K562 (cell line): ENCODE measurements at places on chromosomes 12 and 14. TPM values are rescaled to one million over a fixed set of nuclear protein-coding genes. Genes with fewer than 3 reads are reported as not detected.
A peak's percentile ranks its signal among the peaks of the same experiment; 100 is the strongest.

Gene ESRRB
- 21.4 and 22.9 TPM in 2 replicates for polyA plus RNA-seq

Gene SERPINA9
- polyA plus RNA-seq, result not detected in 2 replicates

DNA sequence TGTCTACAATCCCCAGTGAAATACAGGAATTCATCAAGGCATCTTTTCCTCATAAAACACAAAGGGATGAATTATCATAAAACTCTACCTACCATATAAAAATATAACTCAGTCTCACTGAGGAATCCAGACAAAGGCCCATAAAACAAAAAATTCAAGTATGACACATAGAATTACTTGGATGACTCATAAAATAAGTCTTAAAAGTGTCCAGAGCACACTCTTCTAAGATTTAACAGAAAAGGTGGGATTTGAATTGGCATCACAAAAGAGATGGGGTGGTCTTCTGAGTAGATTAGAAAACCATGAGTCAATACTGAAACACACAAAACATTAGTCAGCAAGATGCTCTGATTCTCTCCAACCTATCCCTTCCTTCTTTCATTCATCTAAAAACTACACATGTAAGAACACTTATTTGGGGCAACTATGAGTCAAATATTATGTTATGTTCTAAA, 202.7 kb upstream of the GARIN6 start:
- DNase-seq, result no peak

DNA sequence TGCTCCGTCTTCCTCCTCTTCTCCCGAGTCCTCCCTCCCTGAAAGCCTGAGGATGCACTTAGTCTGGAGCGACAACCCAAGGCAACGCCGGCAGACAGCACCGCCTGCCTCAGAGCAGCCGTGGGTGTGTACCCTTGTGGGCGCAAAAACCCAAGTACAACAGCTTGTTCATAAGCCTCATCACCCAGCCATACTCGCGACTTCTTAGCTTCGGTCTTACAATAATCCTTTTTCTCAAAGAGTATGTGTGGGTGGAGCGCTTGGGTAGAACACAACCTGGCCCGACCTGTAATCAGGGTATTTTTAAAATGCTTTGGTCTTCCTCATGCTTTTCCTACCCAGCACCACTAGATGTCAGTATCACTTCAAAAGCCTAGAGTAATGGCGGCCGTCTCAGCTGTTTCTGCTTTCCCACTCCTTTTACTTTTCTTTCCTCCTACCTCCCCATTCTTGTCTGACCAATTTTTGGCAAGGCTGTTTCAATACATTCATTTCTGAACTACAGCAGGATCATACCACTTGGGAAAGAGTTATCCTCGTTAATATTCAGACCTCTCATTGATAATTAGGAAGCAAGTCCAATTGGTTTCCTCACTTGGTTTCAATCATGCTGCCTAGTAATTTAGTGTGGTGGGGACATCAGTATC, 198.9 kb downstream of the EPS8 start:
- peak; percentile 48 for DNase-seq

GRCh38 chr14:99333214-99333613, 61.2 kb upstream of the BCL11B start:
- DNase-seq, result no peak

DNA sequence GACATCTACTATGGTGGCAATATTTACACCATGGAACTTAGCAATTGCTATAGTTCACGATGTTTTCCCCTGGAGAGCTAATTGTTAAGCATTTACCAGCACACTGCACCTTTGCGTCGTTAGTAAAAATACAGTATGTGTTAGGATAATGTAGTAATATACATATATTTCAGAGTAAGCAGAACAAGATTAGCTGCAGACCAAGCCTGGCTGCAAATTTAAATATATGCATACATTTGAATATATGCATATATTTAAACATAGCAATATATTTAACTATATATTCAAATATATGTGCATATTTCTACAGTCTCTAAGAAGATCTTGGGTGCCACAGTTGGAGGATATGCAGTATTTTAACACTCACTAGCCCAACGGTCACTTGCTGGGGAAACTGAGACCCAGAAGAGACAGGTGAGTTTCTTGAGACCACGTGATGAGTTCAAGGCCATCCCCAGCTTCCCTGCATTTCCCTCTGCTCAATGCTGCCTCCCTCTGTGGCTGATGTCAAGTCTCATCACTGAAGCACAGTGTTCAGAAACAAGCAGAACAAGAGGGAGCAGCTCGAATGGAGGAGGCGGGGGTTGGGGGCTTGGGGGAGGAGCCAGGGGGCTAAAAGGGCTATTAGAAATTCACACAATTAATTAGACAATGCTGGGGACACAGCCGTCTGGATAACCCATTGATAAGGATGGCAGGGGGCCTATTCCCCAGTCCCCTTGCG, 708.0 kb downstream of the MED13L start:
- DNase-seq, result no peak

DNA sequence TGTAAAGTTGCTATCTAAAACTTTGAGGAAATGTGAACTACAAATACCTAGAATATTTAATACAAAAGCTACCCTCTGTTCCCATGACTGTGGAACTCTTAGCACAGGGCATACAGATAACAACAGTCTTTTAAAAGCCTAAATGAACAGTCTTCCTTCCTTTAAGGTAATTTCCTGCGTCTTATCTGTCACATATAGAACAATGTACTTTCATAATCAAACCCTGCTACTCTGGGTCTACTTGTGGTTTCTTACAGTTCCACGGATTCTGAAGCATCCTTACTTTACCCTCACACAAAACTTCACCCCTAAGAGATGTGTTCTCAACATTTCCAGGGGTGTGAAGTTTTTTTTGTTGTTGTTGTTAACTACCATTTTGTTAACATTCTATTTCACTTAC, 5.1 kb downstream of the PKP2 start:
- no peak for DNase-seq

DNA sequence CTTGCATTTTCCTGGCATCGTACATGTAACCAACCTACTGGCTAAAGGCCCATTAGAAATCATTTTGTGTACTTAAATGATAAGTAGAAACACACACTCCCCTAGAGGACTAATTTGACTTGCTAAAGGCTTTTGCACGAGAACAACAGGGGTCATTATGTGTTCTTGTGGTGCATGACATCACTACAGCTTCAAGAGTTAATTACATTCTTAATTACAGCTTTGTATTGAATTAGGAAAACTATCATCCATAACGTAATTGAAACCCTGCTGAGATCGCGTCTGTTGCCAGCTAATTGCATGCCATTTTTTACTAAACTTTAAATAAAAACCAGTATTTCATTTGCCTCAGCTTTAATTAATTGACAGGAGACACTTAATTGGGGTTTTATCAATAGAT, 51.4 kb downstream of the TMEM132C start:
- DNase-seq, result no peak

DNA sequence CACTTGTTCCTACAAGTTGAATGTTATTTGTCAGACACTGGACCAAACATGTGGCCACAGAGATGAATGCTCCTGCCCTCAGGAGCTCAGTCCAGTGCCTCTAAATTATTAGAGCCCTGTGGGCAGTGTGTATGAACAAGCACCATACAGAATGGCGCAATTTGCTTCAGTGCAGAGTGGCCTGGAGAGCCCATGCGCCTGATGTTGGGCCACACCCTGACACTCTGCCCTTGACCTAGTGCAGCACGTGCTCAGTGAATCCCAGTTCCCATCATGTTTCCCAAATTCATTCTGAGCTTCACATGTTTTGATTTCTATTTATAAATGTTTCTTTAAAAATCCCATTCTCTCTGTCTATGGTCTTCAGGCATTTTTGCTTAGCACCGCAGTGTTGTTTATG, 116.8 kb downstream of the PRMT8 start:
- no peak for DNase-seq

Gene DBX2
- not detected in 2 replicates for polyA plus RNA-seq
